IPS DF 19.7 (cell line): ENCODE measurements at places on chromosomes 3 and 15.

- DNase-seq, result no peak
Observed at GRCh38 chr3:13108861-13109260, 35.6 kb upstream of the IQSEC1 start.

GRCh38 chr15:69861331-69862171, 236.2 kb downstream of the TLE3 start:
- no peak for DNase-seq

DNA sequence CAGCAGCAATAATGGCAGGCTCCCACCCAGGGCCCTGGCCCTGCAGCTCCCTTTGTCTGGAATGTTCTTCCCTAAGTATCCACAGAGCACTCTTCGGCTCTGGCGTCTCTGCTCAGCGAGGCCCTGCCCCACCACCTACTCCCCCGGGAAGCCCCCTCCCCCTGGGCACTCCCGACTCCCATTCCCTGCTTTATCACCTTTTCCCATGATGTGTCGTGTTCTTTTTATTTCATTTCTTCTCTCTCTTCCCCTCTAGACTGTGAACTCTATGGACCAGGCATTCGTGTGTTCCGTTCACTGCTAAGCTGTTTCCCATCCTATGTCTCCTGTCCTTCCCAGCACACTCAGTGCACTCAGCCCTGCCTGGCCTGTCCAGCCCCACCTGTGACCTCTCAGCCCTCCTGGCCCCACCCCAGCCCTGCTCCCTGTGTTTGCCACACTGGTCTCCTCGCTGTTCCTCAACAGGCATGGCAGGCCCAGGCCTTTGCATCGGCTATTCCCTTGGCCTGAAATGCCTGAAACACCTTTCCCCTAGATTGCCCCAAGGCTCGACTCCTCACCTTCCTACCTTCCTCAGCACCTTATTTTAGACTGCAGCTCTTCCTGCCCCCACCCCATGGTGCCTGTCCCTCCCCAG, 107.4 kb downstream of the TPRA1 start:
- DNase-seq, result no peak

DNA sequence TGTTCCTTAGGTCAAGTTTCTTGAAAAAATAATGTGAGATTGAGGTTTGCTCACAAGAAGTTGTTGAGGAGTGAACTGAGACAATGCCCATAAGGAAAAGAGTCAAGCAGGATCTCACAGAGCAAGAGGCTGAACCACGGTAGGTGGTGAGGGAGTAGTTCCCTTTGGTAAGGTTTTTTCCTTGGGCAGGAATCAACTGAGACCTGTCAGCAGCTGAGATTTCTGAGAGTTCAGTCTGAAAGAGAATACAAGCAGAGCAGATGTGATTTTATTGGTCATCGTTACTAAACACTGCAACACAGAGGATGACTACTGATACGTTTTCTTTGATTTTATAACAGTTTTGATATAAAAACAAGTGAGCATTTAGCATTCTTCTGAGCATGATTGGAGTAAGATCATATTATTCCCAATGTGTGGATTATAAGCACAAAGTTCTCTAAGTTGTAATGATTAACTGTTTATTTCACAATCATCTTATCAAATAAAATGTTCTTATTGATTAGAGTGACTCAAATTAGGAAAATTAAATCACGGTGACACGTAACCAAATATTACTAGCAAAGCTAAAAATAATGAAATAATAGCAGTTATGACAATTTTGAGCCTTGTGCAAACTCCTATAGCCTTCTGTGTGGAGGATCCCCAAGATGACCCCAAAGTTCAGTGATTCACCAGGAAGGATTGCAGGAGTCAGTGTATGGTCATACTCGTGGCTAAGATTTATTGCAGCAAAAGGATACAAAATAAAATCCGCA, 346.2 kb upstream of the ZNF717 start:
- DNase-seq, result no peak

- no peak for DNase-seq
Observed at GRCh38 chr3:183591881-183592521, 36.5 kb upstream of the KLHL6 start.

GRCh38 chr15:66310786-66311185, 17.4 kb downstream of the DIS3L start:
- DNase-seq, result no peak

- DNase-seq, result no peak
Observed at GRCh38 chr3:194375473-194376240, 6.1 kb upstream of the LRRC15 start.
